ENCODE measurements at places on chromosomes 12 and 14.

DNA sequence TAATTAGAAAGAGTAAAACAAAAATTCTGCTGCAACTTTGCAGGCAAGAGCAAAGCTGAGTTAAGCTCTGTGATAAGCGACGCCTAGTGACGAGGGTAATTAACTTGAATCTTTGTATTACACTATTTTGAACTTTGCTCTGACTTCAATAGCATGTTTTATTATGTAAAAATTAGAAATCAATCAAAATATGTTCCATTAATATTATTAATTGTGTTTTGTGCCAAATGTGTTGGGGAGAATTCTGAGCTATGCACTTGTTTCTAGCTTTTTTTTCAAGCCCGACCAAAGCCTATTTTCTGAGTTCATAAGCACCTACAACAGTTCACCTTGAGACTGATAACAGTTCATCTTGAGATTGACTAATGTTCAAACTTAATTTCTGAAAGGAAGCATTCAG is 90.1 kb upstream of the PDE3A start:
- DNase-seq: no peak

GRCh38 chr14:84085493-84085892 is 1444.5 kb upstream of the FLRT2 start:
- no peak for DNase-seq

DNA sequence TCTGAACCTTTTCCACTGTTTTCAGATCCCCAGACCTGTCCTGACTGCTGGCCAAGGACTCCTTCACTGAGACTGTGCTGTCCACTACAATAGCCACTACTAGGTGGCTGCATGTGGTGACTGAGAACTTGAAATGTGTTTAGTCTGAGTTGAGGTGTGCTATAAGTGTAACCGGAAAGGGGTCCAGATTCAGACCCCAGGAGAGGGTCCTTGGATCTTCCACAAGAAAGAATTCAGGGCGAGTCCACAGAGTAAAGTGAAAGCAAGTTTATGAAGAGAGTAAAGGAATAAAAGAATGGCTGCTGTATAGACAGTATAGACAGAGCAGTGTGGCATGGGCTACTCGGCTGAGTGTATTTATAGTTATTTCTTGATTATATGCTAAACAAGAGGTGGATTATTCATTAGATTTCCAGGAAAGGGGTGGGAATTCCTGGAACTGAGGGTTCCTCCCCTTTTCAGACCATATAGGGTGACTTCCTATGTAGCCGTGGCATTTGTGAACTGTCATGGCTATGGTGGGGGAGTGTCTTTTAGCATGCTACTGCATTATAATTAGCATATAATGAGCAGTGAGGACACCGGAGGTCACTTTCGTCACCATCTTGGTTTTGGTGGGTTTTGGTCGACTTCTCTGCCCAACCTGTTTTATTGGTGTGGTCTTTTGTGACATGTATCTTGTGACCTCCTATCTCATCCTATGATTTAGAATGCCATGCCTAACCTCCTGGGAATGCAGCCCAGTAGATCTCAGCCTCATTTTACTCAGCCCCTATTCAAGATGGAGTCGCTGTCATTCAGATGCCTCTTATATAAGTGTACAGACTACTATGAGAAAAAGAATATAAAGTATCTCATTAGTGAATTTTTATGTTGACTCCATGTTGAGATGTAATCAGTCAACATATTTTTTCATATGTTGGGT is 70.0 kb upstream of the SRSF5 start:
- no peak for DNase-seq

DNA sequence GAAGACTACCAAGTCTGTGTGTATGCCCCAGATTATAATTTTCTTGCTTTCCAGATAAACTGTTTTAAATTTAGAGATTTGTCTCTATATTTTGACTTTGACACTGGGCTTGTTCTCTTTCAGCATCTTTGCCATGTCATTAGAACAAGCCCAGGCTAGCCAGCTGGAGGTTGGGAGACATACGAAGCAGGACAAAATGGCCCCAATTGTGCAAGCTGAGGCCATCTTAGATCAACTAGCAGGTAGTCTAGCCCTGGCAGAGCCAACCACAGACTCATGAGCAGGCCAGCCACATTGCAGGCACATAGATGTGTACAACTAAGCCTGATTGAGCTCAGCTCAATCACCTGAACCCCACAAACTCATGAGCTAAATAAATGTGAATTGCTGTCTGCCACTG is 321.4 kb downstream of the ATP23 start:
- DNase-seq: no peak

- DNase-seq: no peak
Measured at GRCh38 chr12:58225203-58225877, 284.0 kb downstream of the ATP23 start.

DNA sequence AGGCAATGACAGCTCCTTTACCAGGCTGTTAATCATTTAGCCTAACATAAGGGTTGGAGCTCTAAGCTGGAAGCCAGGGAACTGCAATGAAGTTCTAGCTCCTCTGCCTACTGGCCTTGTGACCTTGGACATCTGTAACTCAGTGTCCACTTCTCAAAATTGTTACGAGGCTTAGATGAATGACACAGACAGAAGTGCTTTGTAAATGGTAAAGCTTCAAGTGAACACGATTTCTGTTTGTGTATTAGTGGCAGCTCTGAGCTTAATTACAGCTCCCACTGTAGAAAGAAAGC is 122.8 kb downstream of the EML1 start:
- no peak for DNase-seq
